ENCODE measurements at places on chromosomes 12 and 14.

DNA sequence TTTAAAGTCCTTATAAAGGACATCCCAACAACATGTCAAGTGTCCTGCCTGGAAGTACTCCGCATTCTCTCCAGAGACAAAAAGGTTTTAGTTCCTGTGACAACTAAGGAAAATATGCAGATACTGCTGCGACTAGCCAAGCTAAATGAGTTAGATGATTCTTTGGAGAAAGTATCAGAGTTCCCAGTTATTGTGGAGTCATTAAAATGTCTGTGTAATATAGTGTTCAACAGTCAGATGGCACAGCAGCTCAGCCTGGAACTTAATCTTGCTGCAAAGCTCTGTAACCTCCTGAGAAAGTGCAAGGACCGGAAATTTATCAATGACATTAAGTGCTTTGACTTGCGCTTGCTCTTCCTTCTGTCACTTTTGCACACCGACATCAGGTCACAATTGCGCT is 40.2 kb downstream of the RIC8B start:
- no peak for DNase-seq

DNA sequence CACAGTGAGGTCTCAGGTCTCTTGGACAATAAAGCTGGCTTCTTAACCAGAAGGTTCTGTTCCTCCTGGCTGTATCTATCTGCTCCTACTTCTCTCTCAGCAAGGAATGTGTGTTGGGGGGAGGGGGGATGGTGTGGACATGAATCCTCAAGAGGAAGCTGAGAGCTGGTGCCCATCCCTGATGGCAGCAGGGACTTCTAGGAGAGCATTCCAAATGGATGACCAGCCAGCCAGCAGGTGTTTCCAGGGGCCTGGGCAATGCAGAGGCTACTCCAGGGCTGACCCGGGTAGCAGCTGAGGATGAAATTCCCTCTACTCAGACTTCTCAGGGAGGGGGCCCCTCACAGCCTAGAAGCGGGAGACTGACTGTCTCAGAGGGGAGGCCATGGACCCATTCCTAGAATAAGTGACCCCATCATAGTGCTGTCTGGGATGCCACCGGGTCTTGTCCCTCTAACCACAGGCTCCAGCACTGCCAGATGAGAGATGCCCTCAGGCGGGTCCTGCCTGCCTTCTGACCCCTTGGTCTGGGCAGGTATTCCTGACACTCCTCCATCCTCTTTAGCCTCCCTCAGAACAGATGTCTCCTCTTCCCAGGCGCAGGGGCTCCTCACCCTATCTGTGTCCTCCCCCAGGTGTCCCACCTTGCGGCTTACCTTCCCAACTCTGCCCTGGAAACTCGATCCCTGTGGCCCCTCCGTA is 1.2 kb downstream of the RAB15 start:
- no peak for DNase-seq

GRCh38 chr14:87805315-87805723 is 187.7 kb downstream of the GALC start:
- peak; percentile 48 for DNase-seq

DNA sequence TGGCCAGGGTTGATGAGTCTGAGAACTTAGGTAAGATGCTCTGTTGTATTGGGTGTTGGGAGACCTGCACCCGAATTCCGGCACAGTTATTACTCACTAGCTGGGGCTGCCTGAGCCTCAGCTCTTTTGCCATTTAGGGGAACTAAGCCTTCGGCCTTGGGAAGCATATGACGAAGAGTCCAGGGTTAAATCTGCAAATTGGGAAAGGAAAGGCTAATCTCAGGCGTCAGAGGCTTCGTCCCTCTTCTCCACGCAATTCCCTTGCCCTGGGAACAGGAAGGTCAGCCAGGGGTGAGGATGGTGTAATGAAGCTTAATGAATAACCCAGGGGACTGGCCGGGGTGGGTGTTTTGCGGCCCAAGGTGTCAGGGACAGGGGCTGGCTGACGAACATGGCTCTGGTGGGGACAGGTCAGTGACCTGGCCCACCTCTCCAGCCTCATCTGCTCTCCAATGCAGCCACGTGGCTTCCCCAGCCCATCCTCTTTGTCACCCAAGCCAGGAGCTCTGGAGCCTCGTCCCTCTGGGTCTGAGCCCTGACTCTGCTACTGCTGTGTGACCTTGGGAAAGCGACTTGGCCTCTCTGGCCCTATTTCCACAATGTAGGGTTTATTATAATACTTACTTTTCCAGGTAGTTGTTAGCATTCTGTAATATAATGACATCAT is 3.8 kb upstream of the SDSL start:
- no peak for DNase-seq

DNA sequence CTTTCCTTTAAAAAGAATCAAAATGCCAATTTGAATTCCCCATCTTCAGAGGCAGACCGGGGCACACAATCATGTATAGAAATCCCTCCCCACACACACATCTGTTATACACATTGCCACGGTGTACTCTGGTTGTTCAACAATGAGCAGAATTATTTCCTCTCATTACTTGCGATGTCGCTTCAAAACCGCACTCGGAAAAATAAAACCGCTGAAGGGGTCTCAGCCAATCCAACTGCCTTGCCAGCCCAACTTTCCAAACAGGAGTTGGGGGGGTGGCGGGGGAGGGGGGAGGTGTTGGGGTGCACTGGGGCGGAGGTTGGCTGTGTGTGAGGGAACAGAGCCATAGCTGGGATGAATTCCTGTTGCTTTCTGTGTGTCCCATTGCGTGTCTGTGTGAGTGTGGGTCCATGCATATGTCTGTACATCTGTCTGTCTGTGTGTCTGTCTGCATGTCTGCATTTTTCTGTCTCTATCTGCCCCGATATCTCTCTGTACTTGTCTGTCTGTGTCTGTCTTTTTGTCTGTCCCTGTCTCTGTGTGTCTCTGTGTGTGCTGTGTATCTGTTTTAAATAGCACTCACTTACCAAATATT is 163.6 kb upstream of the TBX3 start:
- DNase-seq, result no peak

DNA sequence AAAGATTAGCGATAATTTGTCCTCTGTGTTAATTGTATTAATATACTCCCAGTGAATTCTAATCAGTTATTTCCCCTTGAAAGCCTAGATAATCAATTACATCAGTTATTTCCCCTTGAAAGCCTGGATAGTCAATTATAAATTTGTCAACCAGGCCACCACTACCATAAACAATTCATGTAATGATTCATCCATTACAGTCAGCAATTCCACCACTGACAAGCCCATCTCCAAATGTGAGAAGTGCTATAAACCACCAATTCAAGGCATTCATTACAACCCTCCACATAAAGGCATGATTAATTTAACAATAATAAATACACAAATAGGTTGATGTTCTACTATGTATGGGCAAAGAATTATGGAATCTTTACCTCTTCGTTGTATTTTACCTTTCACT is 40.9 kb downstream of the INTS13 start:
- DNase-seq, result no peak

GRCh38 chr12:92051441-92051840 is 94.2 kb downstream of the BTG1 start:
- DNase-seq, result no peak

DNA sequence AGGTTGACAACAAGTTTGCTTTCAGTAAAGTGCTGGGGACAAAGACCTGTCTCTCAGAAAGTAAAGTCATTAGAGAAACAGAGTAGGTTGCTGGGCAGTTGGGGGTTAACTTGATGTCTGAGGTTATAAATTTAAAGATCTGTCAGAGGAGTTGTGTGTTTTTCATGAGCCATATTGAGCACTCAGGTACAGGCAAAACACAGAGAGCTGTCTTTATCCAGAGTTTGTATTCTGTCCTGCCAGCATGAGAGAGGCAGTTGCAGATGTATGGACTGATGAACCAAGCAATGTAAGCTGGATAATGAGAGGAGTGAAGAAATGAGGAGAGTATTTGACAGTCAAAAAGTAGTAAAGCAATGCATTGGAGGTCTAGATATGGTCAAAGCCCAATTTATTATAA is 156.7 kb downstream of the SLC41A2 start:
- no peak for DNase-seq

- DNase-seq, result no peak
These were observed 24.8 kb downstream of the RGS6 start for GRCh38 chr14:71956920-71957563.

GRCh38 chr14:44428231-44428945 is 78.7 kb downstream of the FSCB start:
- no peak for DNase-seq

- no peak for DNase-seq
These were observed 183.8 kb downstream of the CCDC59 start for GRCh38 chr12:82174383-82174782.

DNA sequence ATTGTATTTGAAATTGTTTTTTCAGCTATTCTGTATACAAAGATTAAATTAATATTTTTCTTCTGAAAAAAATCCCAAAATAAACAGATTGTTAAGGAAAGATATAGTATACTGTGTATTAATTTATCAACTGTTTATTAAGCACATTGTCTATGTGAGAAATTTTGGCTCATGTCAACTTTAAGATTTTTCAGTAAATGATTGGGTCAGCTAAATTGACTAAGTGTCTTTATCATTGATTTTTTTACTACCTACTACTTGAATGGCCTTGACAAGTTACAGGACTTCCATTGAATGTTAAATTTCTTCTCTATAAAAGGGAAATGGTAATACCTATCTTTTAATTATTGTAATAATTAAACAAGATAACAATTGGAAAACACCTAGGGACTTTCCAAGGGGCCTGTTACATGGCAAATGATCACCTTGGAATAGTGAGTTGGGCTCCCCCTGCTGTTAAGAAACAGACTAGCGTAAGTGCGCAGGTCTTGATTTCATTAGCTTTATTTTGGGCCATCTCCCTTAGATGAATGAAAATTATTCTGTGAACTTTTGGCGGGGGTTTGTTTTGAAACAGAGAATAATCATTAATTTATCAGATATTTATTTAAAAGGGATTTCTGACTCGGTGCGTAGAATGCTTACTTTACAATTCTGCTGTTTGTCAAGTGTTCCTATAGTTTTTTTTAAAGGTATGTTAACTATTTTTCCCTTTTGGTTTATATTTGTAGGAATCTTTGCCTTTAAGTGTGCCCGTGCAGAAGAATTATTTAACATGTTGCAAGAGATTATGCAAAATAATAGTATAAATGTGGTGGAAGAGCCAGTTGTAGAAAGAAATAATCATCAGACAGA is 14.5 kb upstream of the CCT2 start:
- peak; percentile 28 for DNase-seq

- DNase-seq, result no peak
These were observed 84.3 kb upstream of the OTX2 start for GRCh38 chr14:56894591-56894991.

GRCh38 chr14:99038431-99038820 is 233.6 kb downstream of the BCL11B start:
- DNase-seq, result no peak

- no peak for DNase-seq
These were observed 35.5 kb upstream of the KCNC2 start for GRCh38 chr12:75245108-75245507.

DNA sequence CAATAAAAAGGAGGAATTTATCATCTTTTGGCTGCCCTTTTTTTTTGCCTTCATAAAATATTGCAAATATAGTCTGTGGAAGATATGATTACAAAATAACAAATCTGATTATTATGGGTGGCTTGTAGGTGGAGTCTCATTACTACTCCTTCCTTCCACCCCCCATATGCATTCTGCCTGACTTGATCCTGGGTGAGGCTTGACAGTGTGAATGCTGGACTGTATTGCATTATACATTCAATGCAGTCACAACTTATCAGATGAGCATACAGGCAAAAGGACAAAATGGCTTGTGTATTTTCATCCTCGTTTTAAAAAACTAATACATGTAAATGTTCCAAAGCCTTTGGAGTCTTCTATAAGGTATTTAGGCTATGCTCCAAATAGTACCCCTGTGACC is 186.3 kb downstream of the ANO4 start:
- no peak for DNase-seq

DNA sequence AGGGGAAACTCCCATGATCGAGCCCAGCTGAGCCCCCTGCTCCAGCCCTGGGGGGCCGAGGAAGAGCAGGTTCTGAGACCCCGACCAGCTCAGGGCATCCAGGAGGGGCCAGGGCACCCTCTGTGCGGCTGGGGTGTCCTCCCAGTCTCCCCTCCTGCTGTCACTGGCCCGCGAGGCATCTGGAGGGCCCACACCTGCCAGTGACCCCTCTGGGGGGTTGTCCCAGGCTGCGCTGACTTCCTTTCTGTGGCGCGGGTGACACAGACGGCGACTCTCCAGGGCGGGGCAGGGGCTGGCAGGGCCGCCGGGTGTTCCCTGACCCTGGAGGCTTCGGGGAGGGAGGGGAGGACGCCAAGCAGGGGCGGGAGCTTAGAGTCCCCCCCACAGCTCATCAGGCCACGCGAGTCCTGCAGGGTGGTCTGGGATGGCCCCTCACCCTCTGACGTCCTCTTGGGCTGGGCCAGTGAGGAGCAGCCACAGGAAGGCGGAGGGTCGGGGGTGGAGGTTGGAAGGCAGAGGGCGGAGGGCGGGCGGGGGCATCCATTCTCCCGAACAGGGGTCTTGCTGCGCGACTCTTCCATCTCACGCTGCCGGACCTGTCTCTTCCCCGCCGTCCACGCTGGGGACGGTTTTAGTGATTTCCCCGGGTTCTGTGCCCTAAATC is 38.6 kb upstream of the FBRSL1 start:
- DNase-seq, result no peak

- no peak for DNase-seq
These were observed 36.7 kb upstream of the LGALS3 start for GRCh38 chr14:55092341-55092740.

- DNase-seq, result no peak
These were observed 14.1 kb downstream of the JAG2 start for GRCh38 chr14:105154476-105154871.

DNA sequence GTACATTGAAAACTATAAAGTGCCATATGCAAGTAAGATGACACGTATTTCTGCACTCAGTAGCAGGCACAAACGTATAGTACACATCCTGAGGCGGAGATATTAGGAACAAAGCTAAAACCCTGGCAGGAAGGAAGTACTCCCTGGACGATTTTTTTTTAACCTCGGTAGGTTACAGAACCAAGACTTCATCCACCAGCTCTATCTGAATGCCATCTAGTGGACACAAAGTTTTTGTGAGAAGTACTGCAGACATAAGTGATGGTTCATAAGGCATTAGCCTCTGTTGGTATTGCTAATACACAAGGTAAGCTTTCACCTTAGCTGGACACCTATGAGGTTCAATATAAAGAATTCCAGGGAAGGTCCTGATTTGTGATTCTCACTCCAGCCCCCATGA is 83.0 kb upstream of the CCDC196 start:
- DNase-seq, result no peak

GRCh38 chr14:28577187-28577586 is 189.4 kb upstream of the FOXG1 start:
- no peak for DNase-seq

- no peak for DNase-seq
These were observed 5.5 kb downstream of the CSRNP2 start for GRCh38 chr12:51077930-51078329.

GRCh38 chr14:102819747-102820330 is 42.6 kb downstream of the TRAF3 start:
- no peak for DNase-seq

DNA sequence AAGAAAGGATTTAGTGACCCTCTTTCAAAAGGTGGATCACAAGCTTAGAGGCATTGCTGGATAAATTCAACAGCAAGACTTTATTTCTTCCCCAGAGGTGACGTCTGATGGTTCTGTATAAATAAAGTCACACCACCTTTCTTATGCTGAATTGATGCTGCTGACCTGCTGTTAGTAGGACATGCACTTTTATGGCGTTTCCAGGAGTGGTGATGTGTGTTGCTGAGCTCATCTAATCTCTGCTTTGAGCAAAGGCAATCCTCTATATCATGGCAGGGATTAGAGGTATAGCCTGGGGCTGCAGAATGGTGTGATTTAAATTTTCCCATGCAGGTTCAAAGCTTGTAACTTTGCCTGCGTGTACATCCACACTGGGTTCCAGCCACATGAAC is 94.9 kb downstream of the ETV6 start:
- DNase-seq, result no peak

Measured in stimulated activated CD4-positive, alpha-beta T cell treated with anti-CD3 and anti-CD28 coated beads, Interleukin-1b, Interleukin-23, amount 100 ng/mL, for 48 hours (primary cell).